ENCODE measurements at places on chromosomes 7 and 10.

DNA sequence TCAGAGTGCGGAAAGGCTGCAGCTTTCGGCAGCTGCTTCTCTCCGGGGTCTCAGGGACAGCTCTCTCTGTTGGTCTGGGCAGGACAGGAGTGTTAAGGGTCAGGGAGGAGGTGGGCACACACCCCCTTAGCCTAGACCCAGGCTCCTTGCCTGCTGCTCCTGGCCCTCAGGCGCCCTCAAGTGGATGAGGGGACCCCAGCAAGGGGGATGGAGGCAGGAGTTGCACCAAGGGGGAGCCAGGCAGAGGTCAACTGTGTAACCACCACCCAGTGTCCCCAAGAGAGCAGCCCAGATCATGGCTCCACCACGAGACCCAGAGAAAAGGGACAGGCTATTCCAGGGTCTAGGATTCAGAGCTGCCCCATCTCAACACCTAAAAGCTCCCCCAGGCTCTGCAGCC, 26.9 kb downstream of the SPOCK2 start:
- no peak for DNase-seq

DNA sequence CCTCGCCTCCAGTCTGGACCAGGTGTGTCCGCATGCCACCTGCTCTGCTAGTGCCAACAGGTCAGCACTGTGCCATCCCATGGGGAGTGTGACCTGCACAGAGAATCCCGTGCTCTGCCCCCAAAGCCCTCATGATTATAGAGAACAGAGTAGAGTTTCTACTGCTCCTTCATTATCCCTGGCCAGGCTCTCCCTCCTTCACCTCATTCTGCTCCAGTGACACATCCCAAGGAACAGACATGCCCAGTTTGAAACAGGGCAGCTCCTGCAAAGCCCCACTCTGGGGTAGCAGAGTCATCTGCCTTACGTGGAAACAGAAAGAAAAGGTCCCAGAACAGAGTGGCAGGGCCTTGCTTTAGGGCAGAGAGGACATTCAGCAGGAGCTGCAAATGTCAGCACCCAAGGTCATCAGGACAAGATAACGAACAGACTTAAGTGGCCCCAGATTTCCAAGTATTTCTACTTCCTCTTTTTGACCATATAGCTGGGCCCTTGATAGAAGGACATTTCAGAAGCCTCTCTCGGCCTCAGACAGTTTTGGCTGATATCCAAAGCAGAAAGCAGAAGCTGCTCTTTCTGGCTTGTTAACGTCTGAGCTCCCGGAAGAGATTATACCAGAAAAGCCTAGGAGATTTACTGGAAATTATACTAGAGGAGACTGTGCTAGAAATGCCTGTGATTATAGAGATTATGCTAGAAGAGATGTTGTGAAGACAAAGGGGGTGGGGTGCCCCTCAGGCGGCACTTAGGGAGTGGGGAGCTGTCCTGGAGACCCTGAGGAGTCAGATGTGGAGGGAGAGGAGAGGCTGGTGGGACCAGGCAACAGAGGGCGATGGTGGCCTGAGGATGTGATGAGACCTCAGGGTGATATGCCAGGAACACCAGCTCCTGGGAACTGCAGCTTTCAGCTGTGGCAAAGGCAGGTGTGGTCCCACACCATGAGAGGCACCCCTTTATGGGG, 12.6 kb downstream of the TMEM176B start:
- peak; percentile 14 for DNase-seq

- no peak for DNase-seq
Measured at GRCh38 chr10:79615577-79615976, 4.8 kb downstream of the SFTPA1 start.

DNA sequence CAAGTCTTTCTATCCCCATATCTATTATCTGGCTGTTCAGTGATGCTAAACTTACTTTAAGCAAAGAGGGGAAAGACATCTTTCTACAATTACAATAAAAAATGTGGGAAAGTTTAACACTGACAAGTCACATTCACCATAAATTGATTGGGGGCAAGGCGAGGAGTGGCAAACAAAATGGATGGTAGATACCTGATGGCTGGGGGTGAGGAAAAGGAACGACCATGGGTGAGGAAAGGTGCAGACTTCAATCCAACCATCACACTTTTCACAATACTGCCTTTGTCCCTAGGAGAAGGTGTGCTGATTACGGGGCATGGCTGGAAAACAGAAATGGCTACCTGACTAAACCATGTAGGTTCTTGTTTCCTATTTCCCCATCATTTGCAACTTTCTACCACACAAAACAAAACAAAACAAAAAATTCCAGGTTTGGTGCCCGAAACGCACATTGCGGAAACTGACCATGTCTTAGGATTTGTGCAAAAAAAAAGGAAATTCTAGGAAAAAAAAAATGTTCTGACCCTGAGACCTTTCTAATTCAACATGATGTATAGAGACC, 3.8 kb downstream of the RELN start:
- DNase-seq, result no peak

DNA sequence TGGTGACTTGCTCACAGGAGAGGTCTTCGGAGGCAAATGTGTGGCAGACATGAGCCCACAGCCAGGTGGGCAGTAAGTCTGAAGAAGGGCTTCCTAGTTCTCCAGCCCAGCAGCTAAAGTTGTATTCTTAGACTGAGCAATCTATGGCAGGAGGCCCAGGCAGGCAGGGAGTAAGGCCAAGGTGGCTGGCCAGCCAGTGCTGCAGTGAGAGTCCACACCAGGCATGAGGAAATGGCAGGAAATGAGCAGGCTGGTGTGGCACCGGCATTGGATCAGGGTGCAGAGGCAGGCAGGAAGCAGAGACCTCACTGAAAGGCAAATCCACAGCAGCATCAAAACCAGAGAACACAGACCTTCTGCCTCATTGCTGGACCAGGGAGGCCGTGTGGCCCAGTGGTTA, 84.6 kb upstream of the PDE1C start:
- no peak for DNase-seq

DNA sequence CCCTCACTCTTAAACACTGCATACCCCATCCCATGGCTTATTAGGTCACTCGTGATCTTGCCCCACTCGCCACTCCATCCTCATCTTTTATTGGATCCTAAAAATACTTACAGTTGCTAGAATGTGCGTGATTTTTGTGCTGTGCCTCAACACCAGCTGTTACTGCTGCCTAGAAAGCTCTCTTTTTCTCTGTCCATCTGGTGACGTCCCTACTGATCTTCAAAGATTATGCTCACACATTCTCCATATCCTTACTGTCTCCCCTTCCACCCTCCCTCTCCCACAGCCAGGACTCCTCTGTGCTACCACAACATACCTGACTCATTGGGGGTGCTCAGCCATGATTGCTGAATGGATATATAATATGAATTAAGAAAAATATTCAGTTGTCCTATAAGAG, 42.0 kb downstream of the CDK6 start:
- no peak for DNase-seq

DNA sequence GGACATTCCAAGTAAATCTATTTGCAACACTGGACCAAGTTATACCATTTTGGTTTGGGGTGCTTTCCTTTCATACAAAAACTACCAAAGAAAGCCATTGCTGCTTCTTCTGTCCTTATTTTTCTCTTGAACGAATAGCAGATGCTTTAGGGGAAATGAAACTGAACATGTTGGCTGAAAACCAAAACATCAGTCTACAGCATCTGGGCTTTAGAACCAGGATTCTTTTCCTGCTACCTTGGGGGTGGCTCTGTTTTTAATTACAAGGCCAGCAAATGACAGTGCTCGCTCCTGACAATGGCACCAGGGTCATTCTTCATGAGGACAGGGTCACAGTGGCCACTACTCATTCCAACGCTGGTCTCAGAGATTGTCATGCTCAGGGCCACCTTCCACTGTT, 80.3 kb downstream of the WDR11 start:
- no peak for DNase-seq

GRCh38 chr7:100466653-100467605, 2.9 kb upstream of the SPACDR start:
- no peak for DNase-seq

Measured in CD4-positive, alpha-beta T cell treated with Interleukin-12 subunit alpha and Interleukin-12 subunit beta, for 1 hour (primary cell).